ENCODE measurements at places on chromosomes 3 and 15.

DNA sequence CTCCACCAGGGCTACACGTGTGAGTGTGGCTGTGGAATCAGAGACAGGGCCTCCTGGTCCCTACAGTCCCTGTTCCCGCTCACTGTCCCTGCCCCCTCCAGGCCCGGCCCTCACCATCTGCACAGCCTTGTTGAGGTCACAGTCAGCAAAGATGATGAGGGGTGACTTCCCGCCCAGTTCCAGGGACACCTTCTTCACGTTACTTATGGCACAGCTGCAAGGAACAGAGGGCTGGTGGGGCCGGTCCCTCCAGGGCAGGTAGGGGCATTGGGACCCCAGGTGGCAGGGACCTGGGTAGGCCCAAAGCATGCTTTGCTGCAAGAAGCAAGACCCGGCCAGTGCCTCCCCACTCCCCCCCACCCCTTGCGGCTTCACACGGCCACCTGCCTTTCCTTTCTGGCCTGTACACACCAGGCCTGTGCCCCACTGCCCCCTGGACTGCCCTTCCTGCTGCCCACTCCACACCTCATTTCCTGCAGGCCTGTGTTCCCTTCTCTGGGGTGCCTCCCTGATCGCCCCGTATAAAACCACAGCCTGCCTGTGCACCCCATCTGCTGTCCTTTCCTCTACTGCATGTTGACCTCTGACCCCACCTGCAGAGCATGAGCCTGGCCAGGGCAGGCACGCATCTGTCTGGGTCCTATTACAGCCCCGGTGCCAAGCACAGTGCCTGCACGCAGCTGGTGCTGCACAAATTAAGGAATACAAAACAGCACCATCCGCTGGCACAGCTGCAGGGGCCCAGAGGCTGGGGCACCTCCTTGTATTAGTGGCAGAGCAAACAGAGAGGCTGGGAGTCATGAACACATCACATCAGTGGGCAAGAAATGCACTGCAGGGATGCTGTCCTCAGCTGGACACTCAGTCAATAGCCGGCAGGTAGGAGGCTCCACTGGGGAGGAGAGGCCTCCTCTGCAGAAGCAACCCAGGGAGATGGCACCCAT, 30.8 kb upstream of the SLC41A3 start:
- DNase-seq = no peak

DNA sequence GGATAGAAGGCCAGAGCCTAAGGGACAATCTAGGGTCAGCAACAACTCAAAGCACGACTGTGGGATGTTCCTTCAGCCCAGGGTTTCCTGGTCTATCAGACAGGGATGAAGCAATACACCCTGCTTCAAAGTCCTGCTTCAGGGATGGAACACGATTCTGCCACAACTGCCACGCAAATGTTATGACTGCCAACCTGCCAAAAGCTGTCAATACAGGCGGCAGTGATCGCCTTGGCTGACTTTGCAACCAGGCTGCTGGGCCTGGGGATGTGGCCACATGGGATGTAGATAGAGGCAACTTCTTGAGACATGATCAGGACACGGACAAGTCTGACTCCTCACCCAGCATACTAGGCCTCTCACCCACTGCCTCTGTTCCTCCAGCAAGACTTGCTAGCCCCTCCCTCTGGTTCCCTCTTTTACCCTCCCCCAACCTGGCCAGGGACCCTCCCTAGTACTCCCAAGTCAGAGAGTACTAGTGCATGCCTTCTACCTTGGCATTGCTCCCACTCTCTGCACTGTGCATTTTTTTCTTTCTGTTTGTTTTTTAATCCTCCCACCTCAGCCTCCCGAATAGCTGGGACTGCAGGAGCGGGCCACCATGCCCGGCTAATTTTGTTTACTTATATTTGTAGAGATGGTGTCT, 7.6 kb downstream of the CCDC12 start:
- DNase-seq = no peak

- DNase-seq = peak; percentile 41
These were observed 62.1 kb downstream of the CYFIP1 start for GRCh38 chr15:22918056-22918455.

- DNase-seq = no peak
These were observed 224.5 kb downstream of the TIGIT start for GRCh38 chr3:114518206-114518808.

- no peak for DNase-seq
These were observed 391.4 kb downstream of the KCNH8 start for GRCh38 chr3:19539518-19540392.

DNA sequence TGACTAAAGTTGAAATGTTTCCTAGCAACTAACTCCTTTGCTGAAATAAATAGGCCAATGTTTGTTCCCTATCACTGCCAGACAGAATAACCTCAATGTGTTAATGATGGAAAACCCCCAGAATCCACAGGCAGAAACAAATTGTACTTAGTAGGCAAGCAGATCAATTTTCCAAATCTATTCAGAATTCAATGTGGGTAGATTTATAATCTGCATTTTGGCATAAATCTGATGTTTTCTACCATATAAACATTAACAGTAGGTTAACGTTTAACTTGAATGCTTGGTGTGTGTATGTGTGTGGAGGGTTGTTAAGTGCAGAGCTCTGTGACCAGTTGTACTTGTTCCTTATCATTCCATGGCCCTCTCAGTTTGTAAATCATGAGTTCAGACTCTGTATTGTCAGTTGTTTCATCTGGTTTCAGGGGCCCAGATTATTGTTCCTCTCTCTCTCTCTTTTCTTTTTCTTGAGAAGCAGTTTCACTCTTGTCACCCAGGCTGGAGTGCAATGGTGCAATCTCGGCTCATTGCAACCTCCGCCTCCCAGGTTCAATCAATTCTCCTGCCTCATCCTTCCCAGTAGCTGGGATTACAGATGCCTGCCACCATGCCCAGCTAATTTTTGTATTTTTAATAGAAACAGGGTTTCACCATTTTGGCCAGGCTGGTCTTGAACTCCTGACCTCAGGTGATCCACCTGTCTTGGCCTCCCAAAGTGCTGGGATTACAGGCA, 32.8 kb downstream of the PLSCR1 start:
- no peak for DNase-seq

- no peak for DNase-seq
These were observed 1.8 kb upstream of the CCR1 start for GRCh38 chr3:46209746-46210470.

DNA sequence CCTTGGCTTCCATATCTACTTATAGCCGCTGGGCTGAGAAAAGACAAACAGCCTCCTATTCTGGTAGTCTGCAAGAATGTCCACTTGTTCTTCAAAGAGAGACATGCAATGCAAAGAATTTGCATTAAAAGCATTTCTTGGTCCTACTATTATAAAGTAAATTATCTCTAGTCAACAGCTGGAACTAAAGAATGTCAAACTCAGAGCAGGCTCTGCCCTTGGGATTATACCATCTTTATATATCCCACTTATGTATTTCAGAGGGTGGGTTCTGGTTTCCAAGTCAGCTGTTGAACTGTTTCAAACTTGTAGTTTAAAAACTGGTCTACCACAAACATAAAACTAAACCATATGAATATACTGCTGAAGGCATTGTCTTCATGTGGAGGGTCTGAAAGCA, 7.0 kb upstream of the ACTC1 start:
- no peak for DNase-seq

DNA sequence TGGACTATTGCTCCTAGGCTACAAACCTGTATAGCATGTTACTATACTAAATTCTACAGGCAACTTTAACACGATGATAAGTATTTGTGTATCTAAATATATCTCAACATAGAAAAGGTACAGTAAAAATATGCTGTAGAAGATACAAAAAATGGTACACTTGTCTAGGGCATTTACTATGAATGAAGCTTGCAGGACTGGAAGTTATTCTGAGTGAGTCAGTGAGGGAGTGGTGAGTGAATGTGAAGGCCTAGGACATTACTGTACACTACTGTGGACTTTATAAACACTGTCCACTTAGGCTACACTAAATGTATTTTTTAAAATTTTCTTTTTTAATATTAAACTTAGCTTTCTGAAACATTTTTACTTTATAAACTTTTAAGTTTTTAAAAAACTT, 140.5 kb upstream of the SGO1 start:
- no peak for DNase-seq

DNA sequence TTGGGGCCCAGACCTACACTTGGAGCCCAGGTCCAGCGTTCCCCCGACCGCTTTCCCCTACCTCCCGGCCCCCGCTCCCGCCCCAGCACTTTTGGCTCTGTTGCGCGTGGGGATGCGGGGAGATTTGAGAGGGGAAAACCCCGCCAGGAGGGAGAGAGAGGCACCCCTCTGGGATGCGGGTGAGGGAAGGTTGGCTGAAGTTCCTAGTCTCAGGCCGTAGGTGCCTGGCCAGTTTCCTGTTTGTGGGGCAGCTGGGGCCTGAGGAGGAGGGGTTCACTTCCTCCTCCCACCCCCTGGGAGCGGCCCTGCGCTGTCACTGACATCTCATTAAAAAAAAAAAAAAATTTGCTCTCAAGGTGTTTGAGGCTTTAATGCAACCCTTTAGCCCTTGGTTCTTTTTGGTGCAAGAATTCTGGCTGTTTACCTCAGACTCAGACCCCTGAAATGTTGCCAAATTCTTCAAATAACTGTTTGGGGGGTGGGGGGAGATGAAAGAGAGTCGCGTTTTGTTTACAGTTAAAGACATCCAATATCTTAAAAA, 2.6 kb downstream of the FAM43A start:
- DNase-seq = no peak

DNA sequence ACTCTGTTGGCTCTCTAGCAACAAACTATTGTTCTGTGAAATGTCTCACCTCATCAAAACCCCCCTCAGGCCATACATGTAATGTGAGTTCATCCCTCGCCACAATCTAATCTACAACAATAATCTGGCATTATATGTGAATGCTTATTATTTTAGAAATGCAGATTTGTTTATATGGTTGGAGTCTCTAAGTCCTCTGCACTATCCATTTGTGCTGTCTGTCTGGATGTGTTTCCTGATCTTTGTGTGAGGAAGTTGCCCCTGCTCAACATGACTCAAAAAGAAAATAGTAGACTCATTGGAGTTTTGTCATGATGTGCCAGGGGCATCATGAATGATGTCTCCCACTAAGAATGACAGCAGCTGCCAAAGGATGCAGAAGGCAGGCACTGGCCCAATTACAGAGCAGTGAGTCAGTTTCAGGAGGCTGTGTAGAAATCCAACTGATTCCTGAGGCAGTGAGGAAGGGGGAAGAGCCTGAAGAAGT, 161.6 kb upstream of the PDZRN3 start:
- DNase-seq = peak; percentile 95

GRCh38 chr15:59687836-59688235, 1.3 kb downstream of the BNIP2 start:
- DNase-seq = no peak

- DNase-seq = peak; percentile 83
These were observed 41.0 kb upstream of the PRICKLE2 start for GRCh38 chr3:64266065-64266931.

DNA sequence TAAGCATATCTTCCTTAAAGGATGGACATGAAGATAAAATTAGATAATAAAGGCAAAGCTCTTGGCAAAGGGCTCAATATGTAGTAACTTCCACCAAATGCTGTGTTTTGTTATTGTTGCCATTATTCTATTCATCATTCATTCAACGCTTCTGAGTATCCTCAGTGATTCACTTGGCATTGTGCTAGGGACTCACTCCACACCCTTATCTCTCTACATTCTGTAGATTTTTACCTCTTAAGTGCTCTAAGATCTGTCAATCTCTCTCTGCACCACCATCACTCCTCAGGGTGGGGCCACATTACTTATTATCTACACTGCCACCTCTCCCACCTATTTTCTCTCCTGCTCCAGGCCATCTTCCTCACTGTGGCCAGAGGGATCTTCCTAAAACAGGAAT, 51.2 kb downstream of the SH3GL3 start:
- no peak for DNase-seq

DNA sequence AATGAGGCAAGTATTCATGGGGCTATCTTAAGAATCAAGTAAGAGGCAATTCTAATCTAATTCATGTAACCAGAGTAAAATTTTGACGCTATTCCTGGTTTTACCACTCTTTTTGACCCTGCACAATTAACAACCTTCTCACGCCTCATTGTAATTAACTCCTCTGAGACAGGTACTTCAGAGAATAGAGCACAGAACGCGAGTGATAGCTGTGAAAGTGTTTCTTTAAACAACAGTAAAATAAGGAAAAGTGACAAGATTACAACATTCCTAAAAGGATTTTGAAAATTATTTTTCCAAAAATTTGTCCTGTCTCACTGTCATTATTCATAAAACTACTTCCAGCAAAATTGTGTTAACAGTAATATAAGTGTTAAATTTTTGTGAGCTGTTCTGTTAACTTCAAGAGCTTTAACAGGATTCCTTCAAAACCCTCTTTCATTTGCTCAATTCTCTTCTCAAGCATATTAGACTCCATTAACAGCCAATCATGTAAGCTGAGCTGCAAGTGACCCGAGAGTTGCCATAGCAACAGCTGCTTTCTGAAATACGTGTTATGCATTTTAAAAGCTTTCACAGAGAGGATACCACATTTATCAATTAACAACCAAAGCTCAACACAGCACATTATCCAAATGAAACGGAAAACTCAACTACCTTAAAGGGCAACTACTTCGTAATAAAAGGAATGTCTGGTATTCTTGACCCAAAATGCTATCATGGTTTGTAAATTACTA, 93.1 kb downstream of the STAG1 start:
- no peak for DNase-seq

- DNase-seq = peak; percentile 54
These were observed 189.2 kb upstream of the THRB start for GRCh38 chr3:24683633-24684384.

- DNase-seq = no peak
These were observed 290.5 kb downstream of the SHOX2 start for GRCh38 chr3:157815739-157816138.

GRCh38 chr15:90547540-90547939, 17.8 kb downstream of the CRTC3 start:
- DNase-seq = no peak

DNA sequence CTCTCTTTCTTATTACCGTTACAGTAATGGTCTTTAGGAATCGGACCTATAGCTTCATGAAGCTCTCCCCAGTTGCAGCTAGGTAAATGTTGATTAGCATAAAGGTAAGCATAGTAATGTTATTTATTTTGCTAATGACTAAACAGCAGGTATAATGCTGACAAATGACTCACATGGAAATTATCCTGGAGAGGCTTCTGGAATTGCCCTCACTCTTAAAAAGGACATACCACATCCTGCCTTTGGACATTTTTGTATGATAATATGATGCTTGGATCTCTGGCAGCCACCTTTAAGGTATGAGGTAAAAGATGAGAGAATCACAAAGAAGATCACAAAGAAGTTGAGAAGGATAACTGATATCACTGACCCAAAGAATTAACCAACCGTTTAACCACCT, 238.6 kb downstream of the CHL1 start:
- peak; percentile 37 for DNase-seq

DNA sequence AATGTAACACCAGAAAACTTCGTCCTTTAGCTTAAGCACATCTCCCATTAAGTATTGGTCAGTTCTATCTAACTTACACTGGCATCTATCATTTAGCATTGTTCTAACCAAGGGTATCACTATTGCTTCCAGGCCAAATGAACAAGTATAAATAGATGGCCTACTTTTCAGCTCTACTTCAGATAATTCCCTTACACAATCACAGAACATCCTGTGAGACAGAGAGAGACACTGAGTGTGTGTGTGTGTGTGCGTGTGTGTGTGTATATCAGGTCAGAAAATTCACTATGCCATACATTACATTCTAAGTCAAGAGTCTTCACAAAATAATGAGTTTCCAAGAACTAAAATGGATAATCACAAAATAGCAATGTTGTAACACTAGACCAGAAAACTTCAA, 39.1 kb downstream of the SCAPER start:
- peak; percentile 1 for DNase-seq

GRCh38 chr3:136778865-136779264, 26.7 kb upstream of the STAG1 start:
- no peak for DNase-seq
